ENCODE measurements at places on chromosomes 12 and 14.

DNA sequence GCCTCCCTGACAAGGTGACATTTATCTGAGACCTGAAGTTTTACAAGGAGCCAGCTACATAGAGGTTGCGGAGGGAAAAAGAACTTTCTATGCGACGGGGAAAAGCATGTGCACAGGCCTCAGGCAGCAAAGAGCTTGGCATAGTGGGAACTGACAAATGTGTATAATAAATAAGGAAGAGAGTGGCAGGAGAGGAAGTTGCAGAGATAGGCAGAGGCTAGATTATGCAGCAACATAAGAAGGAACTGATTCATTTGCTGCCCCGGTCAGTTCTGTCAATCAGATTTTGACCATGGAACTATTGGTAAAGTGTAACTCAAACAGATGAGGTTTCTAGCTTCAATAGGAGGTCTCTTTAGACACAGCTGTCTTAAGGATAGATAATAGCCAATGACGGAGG lies 33.7 kb upstream of the RIC8B start:
- no peak for DNase-seq

GRCh38 chr14:98949481-98950135 lies 322.4 kb downstream of the BCL11B start:
- DNase-seq: no peak

DNA sequence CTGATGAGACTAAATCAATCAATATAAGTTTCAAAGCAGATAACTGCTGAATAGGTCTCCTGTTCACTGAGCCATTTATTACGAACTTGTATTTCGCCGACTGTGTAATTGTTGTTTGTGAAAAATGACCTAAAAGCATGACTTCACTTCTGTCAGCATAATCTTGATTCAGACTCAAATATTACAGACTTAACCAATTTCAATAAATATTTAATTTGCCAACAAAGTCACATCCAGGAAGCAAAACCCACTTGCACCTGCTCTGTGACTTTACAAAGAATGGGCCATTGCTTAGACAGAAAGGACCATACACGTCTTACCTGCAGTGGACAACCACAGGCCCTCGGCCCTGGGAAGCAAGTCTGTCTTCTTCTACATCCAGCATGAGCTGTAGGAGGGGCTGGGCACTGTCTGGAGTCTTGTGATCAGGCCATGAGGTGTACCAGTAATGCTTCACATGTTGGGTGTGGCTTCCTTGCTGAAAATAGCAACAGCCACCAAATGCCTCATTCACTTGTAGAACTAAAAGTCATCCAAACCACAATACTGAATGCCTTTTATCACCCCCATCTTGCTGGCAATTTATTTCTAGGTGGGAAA lies 23.5 kb upstream of the PTPRB start:
- DNase-seq: no peak

GRCh38 chr14:99756796-99757195 lies 36.4 kb upstream of the EML1 start:
- no peak for DNase-seq

GRCh38 chr12:132393245-132393795 lies 63.9 kb upstream of the GALNT9 start:
- DNase-seq: no peak

DNA sequence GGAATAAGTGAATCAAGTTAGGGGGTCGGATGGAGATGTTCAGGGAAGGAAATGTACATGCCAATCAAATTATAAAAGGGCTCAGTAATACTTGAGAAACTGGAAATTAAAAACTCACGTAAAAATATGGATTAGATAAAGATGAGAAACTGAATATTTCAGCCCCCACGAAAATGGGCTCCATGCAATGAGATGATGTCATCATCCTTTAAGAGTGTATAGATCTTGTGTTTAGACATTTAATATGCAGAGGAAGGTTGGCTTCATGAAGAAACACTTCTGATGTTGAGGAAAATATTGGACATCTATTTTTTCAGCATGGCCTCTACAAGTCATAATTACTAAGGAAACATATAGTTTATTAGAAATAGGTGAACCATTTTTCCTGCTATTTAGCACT lies 9.5 kb downstream of the TBC1D30 start:
- DNase-seq: no peak

- no peak for DNase-seq
These were observed 18.7 kb upstream of the KIF26A start for GRCh38 chr14:104119488-104120251.

GRCh38 chr12:121678716-121679300 lies 9.4 kb upstream of the MORN3 start:
- DNase-seq: no peak

GRCh38 chr12:14956024-14956891 lies 5.1 kb downstream of the ARHGDIB start:
- no peak for DNase-seq

GRCh38 chr14:103186241-103186822 lies 63.1 kb downstream of the TNFAIP2 start:
- no peak for DNase-seq

DNA sequence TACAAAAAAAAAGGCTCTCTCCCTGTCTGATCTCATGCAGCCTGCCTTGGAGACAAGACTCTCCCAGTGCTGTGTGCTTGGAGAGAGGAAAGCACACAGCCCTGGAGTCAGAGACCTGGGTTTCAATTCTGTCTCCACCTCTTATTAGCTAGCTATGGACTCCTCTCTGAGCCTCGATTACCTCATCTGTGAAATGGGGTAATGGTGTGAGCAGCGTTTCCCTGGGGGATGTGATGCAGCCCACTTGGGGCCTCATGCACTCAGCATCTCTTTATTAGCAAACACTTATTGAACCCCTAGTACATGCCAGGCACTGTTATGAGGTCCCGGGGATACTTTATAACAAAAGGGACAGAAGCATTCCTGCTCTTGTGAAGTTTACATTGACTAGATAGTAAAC lies 12.5 kb downstream of the SDS start:
- DNase-seq: no peak

DNA sequence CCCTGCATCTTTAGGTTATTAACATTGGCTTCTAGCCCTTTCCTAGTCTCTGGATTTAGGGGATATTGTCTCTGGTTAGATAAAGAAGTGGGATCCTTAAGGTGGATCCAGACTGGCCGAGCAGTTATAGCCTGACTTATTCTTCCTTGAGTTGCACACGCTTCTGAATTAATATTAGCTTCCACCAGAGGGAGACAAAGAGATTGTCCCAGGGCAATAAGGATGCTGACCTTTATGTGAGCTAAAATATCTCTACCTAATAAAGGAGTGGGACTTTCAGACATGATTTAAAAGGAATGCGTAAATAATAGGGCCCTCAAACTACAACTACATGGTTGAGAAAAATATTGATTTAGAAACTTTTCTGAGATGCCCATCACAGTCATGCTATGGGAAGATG lies 139.7 kb downstream of the SLCO1B3 start:
- DNase-seq: no peak

Data from fibroblast of skin of left biceps (primary cell).